GM03348 (cell line): ENCODE measurements at places on chromosomes 1 and 21.

DNA sequence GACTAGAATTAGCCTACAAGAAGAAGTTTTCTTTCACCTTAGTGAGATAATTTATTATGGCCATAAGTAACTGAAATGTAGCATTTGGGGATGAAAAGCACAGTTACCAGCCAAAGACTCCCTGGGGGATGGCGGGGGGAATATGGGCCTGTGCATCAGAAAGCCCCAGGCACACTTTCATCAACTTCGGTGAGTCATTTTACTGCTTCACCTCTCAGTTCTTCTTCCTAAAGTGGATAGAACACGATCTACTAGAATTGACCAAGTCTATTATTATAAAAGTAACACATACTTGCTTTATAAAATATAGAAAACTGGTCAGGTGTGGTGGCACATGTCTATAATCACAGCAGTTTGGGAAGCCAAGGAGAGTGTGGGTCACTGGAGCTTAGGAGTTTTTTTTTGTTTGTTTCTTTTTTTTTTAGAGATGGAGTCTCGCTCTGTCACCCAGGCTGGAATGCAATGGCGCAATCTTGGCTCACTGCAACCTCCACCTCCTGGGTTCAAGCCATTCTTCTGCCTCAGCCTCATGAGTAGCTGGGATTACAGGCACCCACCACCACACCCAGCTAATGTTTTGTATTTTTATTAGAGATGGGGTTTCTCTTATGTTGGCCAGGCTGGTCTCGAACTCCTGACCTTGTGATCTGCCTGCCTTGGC is 141.8 kb downstream of the ZZZ3 start:
- DNase-seq, result no peak

- no peak for DNase-seq
Observed at GRCh38 chr21:38960251-38960650, 154.5 kb downstream of the ETS2 start.

GRCh38 chr21:21002153-21002552 is 3.9 kb downstream of the NCAM2 start:
- DNase-seq, result no peak

DNA sequence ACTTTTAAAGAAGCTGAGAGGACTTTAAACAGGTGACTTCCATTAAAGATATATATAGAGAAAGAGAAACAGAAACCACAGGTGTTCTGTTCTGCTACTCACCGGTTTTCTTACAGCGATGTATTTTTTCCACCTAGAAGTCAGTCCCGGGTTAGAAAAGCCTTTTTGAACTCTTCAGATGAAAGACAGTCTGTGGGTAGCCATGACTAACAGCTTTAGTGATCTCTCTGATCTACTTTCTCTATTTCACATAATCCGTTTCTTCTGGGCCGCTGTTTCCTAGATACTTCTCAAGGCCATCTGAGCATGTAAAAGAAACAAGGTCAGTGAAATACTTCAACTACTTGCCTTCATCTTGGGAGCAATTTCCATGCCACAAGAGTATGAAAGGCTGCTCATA is 25.1 kb downstream of the WDR64 start:
- no peak for DNase-seq

- DNase-seq, result no peak
Observed at GRCh38 chr1:168482106-168482505, 61.7 kb downstream of the XCL2 start.

DNA sequence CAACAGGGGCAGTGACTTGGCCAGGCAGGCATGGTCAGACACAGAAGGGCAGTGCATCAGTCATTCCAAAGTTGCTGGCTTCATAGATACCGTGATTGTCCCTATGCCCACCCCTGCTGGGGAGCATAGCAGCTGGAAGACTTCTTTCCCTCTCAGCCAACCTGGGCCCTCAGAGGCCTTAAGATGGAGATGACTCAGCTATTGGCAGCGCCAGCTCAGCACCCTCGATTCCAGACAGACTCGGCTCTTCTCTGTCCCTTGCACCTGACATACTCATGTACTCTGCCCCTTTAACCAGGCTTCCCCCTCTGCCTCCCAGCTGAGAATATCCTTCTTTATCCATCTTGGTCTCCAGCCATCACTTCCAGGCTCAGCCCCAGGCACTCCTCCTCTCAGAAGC is 16.8 kb downstream of the SLAMF8 start:
- DNase-seq, result no peak

DNA sequence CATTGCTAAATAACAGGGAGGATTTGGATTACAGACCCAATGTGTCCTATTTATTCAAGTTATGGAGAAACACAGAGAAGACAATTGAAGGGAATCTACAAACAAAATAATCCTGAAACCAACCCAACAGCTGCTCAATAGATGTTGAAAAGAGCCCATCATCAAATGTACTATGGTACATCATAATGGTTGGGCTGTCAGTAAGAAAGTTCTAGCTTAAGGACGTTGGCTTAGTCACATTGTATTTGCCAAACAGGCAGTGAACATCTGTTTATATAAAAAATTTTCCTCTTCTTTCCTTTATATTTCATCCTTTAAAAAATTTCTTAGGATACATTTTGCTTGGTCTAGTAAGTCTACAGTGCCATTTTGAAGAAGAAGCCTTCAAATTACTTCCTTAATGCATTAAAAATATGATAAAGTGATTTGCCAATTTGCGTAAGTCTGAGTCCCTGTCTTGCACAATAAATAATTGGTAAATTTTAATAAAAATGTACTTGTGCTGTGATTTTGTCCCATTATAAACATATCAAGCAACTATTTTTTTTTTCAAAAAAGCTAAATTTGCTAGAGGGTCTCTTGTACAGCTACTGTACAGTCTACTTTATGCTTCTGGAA is 14.4 kb downstream of the MAP3K7CL start:
- DNase-seq, result peak; percentile 29

DNA sequence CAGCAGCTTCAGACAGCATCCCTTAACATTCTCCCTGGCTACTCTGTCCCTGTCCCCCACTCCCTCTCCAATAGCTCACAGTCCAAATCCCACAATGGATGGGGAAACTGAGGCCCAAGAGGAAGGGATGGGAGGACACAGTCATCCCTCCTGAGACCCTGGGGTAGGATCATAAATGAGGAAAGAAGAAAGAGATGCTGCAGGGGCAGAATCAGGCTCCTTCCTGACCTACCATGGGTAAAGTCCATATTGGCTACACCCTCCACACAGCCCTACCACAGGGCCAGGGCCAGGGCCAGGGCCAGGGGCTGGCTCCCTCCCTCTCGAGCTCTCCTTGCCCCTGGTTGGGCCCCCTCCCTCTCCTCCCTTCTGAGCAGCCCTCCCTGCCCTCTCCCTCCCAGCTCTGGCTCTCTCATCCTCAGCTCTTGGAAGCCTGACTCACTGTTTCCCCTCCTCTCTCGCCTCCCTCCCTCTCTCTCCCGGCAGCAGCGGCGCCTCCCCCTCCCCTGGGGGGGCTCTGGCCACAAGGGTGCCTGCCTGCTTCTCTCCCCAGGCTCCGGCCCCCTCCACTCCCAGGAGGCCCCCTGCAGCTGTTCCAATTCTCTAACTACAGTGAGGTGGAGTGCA is 4.9 kb downstream of the AHDC1 start:
- DNase-seq, result peak; percentile 87

DNA sequence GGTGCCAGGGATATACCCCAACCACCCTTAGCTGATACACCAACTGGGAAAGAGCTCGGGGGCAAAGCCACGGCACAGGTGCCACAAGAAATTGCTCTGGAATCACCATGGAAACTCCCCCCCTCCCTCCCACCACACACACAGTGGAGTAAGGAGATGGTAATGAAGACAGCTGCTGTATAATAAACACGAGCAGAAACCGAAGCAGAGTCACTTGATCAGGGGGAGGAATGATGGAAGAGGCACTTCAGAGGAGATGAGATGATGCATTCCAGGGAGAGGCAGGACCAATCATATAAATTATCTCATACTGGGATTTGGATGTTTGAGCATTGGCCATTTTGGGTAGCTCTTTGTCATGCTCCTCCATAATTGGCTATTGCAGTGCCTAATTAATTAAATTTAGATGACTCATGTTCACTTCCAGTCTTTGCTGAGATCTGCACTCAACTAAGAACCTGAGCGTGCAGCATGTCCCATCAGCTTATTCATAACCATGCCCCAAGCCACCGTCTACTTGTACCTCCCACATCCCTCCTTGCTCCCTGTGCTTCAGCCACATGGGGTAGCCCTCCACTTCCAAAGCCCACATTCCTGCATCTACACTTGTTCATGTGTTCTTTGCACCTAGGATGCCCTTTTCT is 189.5 kb downstream of the ZSCAN20 start:
- no peak for DNase-seq

GRCh38 chr1:168601051-168601450 is 24.6 kb downstream of the XCL1 start:
- no peak for DNase-seq

DNA sequence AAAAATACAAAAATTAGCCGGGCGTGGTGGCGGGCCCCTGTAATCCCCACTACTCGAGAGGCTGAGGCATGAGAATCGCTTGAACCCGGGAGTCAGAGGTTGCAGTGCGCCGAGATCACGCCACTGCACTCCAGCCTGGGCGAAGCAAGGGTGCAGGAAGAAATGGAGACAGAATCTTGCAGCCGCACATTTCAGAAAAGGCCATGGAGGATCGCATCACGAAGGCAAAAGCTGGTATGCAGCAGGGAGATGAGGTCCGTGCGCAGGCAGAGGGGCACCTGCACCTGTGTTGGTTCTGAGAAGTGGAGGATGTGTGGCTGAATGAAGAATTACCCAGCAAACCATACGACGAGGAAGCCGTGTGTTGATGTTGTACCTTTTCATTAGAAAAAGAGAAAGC is 53.0 kb upstream of the ABCG1 start:
- DNase-seq, result no peak

DNA sequence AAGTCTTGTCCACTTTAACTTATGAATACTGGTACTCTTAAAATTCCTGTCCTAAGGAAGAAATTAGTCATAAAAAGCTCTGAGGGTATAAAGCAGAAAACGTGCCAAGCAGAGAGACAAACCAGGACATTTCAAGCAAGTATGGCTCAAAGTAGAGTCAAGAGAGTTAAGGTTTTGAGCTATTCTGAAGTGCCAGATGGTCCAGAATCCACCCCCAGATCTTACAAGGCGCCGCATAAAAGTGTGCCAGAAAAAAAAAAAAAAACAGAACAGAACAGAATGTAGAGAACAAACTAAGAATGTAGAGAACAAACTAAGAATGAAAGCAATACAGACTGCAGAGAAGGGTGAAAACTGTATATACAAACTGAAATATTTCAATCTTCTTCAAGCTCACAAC is 12.5 kb downstream of the EPS15 start:
- peak; percentile 55 for DNase-seq

DNA sequence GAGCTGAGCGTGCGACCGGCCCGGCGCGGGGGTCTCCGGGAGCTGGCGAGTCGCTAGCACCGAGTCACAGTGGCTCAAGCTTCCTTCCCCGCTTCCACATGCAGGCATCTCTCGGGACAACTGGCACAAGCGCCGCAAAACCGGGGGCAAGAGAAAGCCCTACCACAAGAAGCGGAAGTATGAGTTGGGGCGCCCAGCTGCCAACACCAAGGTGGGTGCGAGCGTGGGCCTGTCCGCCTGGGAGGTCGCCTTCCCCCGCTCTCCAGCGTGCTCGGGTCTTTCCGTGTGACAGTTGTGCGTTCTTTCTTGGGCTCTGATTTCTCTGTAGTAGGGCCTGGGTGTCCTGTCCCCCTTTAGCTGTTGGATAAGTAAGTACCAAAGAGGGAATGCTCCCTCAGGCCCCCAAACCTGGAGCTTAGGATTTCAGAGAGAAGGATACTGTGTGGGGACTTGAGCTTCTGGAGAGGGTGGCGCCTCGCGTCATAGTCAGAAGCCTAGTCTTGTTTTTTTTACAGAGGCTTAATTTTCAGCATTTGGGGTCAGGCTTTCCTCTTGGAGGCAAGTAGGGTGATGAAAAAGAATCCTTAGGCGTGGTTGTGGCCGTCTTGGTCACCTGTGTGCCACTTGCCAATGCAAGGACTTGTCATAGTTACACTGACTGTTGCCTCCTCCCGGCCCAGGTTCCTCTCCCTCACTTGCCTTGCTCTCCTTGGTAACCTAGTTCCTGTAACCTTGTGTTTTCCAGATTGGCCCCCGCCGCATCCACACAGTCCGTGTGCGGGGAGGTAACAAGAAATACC is 790 bp downstream of the RPS8 start:
- DNase-seq, result peak; percentile 26

GRCh38 chr1:157838966-157839365 is 2.6 kb downstream of the CD5L start:
- no peak for DNase-seq

DNA sequence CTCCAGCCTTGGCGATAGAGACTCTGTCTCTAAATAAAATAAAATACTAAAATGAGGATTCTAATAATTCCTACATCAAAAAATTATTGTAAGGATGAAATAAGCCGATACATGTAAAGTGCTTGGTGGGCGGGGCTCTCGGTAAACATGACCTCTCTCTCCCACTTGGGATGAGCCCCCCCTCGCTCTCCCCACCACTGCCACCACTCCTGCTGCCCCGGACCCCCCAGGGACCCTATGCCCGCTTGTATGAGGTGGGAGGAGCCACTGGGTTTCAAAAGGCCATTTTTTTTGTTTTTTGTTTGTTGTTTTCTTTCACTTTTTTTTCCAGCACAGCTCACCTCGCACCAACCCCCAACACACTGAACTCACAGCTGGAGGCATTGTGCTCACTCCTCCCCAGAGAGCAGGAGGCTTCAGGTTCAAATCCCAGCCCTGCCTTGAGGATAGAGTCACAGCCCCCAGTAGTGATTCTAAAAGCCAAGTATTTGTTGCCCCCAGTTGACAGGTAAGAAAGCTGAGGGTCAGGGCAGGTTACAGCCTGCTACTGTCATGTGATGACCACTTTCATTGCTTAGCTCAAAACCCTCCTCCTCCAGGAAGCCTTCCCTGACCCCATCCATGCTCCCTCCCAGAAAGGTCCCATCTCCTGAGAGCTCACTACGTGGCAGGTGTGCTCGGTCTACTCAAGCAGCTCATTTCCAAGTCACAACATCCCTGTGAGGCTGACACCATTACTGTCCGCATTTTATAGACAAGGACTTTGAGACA is 4.2 kb downstream of the SDC3 start:
- DNase-seq, result no peak

GRCh38 chr1:209642816-209643215 is 9.4 kb downstream of the LAMB3 start:
- DNase-seq, result no peak

DNA sequence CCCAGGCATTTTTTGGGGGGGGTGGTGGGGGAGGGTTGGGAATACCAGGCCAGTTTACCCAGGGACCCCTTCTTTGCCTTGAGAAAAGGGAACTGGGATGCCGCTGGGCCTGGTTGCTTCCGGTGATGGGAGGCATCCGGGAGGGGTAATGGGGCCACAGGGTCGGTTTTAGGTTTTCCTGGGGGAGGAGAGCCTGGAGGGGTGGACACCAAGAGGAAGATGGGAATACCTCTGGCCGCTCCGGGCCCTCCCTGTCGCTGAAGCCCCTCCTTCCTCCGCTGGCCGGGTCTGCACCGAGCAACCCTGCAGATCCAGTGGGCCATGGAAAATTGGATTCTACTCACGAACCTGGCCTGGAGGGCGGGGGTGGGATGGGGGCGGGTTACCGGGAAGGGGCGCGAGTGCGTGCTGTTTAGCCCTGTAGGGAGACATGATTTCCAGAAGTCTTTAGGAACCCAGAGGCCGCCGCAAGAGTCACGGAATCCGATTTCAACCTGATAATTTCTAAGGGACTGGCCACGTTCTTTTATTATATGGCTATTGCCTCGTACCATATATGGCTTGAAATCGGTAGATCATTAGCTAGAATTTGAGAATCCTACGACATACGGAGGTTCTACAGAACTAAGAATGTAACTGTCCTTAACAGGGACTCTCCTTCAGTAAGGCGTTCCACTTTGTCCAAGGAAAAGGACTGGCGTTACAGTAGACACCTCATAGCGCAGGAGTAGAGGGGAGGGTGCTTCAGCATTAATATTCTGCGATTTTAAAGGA is 749 bp downstream of the AKIRIN1 start:
- DNase-seq, result peak; percentile 76

- DNase-seq, result no peak
Observed at GRCh38 chr21:39972471-39972870, 105.2 kb downstream of the PCP4 start.
